ENCODE measurements at places on chromosomes 12 and 14. TPM values are rescaled to one million over a fixed set of nuclear protein-coding genes. Genes with fewer than 3 reads are reported as not detected.

DNA sequence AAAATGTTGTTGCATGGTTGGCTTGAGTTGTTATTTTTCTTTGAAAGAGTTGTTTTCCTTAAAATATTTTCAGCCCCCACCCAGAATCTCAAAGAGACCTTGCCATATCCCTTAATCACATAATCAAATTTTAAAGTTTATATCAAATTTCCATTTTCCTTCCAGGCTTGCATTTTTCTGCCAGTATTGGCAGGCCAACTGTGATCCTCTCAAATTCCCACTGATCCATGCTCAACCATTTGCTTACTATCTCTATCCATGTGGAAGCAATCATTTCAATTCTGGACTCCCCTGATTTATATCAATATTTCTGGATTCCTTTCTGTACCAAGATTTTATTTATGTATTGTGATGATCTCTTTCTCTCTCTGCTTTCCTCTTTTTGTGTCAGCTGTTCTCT is 64.2 kb upstream of the PYGL start:
- peaks cover 13% of the 10 kb centered on the region for H3K4me1 ChIP-seq
- H3K27me3 ChIP-seq, result peaks cover 4% of the 10 kb centered on the region
- no peak overlapping the region for H3K4me3 ChIP-seq
- no peak for DNase-seq

- no peak for DNase-seq
- peaks cover 16% of the 10 kb centered on the region for H3K36me3 ChIP-seq
- H3K4me3 ChIP-seq, result peak overlapping the region; percentile 93
- H3K4me1 ChIP-seq, result peaks cover 12% of the 10 kb centered on the region
- H3K27me3 ChIP-seq, result no peaks in the 10 kb centered on the region
- peak overlapping the region; percentile 96 for H3K27ac ChIP-seq
These were observed 797 bp downstream of the UNG start for GRCh38 chr12:109098183-109098604.

DNA sequence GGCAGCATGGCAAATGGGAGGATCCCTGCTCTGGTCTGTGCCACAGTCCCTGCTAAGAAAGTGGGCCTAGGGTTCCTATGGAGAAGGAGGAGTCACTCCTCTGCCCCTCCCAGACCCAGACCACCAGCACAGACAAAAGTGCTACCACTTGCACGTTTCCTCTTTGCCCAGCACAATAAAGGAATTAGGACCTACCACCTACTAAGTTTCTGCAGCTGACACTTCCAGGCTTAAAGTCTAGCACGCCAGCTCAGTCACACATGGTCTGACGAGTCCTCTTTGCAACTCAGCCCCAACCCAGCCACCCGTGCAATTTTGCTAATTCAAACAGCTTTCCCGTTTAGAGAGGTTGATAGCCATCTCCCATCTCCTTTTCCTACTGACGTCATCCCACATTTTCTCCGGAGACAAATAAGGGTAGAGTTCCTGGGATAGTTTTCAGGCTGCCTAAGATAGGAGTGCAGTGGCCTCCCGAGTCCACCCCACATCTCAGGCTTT is 66.2 kb upstream of the PTGR2 start:
- no peaks in the 10 kb centered on the region for H3K27me3 ChIP-seq
- no peaks in the 10 kb centered on the region for H3K36me3 ChIP-seq
- H3K27ac ChIP-seq, result peak overlapping the region; percentile 95
- peak overlapping the region; percentile 81 for H3K4me3 ChIP-seq
- DNase-seq, result no peak

- H3K4me1 ChIP-seq, result peaks cover 16% of the 10 kb centered on the region
- peaks cover 21% of the 10 kb centered on the region for H3K27me3 ChIP-seq
- H3K4me3 ChIP-seq, result no peak overlapping the region
- H3K27ac ChIP-seq, result no peak overlapping the region
These were observed 1.7 kb upstream of the RAB15 start for GRCh38 chr14:64973826-64974225.

Gene C14orf39
- 1.4 TPM for total RNA-seq
